ENCODE measurements at places on chromosomes 7 and 10.

DNA sequence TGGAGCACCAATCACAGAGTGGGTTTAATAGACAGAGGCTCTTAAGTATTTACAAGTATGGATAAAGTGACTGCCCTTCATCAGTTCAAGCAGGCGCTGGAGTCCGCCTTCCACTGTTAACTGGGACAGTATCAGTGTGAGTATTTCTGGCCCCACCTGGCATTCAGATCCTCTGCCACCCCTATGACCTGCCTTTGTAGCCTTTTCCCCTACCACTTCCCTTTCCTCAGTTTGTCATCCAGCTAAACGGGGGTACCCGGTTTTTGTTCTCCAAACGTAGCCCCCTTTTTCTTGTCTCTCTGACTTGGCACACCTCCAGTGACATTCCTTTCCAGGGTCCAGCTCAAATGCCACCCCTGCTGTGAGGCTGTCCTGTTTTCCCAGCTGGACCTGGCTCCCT is 134.4 kb downstream of the SNX10 start:
- DNase-seq, result no peak

DNA sequence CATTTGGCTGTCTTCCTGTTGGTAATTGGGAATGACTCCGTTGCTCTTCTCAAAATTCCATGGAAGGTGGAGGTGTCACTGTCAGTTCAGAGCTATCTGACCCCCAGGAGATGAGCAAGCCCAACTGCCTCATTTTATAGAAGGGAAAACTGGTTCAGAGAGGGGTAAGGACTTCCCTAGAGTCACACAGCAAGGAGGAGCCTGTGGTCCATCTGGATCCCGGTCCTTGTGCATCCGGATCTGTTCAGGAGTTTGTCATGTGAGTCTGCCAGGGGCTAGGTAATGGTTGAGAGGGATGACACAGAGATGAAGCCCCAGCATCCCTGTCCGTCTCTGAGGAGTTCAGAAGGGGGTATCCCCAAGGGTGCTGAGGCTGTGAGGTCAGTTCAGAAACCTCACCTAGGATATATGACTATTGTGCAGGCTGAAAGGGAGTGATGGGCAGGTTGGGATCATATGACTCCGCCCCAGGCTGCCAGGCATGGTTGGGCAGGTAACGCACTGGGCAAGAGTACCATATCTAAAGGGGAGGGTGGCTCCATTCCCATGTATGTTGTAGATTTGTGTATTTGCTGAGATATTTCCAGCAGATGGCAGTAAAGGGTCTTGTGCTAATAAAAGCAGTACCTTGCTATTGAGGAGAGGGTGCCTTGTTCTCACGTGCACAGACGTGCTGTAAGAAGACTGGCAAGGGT is 16.0 kb upstream of the SLC29A3 start:
- peak; percentile 42 for DNase-seq

- DNase-seq, result no peak
Measured at GRCh38 chr7:44995555-44996493, 4.2 kb upstream of the CCM2 start.

- DNase-seq, result no peak
Measured at GRCh38 chr10:73931767-73932619, 21.1 kb downstream of the PLAU start.

GRCh38 chr10:122112625-122113160 is 123.7 kb downstream of the TACC2 start:
- peak; percentile 96 for DNase-seq

DNA sequence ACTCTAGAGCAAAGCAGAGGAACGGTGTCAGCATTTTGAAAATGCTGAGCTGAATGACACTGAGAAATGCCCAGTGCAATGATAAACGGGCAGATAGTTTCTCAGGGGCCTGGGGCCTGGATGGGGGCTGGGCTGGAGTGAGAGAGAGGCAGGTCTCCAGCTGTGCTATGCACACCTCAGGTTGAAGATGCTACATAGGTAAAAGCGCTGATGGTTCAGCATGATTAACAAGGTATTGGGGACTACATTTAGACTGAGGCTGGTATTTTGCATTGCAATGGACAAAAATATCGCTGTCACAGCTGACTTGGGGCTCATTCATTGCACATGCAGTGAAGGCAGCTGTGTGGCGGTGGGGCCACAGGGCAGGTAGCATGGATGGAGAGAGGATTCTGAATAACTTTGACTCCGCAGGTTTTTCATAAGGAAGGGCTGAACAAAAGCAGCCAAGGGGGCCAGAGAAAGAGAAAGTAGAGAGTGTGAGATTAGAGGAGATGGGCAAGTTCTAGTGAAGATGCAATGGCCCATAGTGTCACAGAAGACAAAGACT is 290.8 kb upstream of the ZNF32 start:
- DNase-seq, result no peak

DNA sequence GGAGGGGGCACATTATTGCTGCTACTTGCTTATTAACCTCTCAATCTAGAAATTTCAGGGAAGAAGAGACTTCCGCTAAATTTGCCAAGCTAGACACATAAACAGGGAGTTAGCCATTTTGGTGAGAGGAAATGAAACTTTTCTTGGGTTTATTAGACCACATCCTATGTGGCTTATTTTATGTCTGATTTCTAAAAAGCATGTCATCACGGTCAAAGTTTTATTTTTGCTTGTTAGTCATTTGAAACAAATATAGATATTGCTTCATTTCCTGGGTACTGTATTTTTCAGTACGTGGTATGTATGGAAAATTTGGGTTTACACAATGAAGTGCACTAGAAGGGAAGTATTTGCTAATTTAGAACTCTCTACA is 144.1 kb downstream of the TCF7L2 start:
- peak; percentile 78 for DNase-seq

GRCh38 chr7:74199551-74200355 is 10.1 kb upstream of the LAT2 start:
- DNase-seq, result peak; percentile 33

- DNase-seq, result no peak
Measured at GRCh38 chr7:159112136-159113011, 32.3 kb downstream of the VIPR2 start.

DNA sequence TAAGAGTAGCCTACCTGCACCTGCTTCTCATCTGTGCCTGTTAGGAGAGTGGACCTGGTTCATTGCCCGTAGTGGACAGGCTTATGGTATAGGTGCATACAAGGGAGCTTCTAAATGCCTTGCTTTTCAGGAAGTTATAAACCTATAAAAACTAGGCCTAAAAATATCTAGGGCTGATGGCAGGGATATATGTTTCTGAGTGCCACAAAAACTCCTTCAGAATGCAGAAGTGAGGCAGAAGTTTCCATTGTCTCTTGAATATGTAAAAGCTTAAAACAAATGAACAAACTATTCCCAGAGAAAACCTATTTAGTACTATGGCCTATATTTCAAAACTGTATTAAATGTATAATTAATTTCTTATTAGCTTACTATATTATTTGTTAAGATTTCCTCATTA is 91.8 kb downstream of the RNLS start:
- no peak for DNase-seq

GRCh38 chr7:153406486-153406872 is 645.7 kb upstream of the DPP6 start:
- DNase-seq, result no peak

GRCh38 chr7:154744256-154744860 is 258.6 kb downstream of the PAXIP1 start:
- DNase-seq, result no peak

DNA sequence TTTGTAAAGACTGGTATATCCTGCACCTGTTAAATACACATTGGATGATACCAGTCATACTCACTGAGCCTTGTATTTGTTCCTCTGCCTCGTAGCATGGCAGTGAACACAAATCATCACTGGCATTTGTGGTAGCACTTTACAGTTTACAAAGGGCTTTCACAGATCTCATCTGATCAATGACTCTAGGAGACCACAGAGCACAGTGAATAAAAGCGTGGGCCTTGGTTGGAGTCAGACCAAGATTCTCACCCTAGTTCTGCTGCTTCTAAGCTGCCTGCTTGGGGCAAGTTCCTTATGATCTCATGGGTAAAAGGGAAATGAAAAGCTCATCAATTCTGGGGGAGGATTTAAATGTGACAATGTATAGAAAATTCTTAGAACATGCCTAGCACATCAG is 129.9 kb upstream of the AGK start:
- no peak for DNase-seq

- peak; percentile 20 for DNase-seq
Measured at GRCh38 chr7:47128700-47129099, 453.2 kb downstream of the TNS3 start.

DNA sequence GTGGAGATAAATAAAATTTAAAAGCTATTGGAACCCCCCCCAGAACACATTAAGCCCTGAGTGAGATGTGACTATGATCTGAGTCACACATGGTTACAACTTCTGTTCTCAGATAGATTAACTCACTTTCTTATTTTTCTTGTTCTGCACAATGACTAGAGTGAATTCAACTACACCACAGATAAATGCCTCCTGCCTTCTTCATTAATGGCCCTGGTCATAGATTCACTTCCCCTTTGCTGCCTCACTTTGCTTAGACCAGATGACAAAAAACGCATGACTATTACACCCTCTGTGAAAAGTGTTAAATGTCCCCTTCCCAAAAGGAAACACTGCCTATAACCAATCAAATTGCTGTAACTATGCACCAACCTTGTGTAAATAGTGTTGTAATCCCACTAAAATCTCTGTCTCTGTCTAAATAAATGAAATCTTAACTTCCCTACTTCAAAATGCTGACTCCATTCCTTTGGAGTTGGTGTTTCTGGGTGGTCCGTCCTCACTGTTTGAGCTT is 49.4 kb downstream of the AKR1D1 start:
- DNase-seq, result peak; percentile 63

DNA sequence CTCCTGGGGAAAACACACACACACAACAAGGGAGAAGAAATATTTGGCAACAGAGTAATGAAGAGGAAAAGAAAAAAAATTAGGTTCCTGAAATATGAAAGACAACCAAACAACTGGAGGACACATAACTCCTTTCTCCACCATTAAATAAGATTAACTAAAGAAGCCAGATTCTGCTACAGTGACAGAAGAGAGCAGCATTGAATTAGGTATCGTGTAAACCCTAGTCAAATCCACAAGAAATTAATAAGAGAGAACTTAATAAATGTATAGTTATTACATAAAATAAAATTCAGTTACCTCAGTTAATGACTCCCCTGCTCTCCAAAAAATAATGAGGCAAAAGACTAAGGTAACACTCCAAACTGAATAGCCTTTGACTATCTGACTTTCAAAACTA is 306.7 kb downstream of the CRPPA start:
- peak; percentile 63 for DNase-seq

- DNase-seq, result no peak
Measured at GRCh38 chr10:124698545-124699469, 45.4 kb downstream of the FAM53B start.

DNA sequence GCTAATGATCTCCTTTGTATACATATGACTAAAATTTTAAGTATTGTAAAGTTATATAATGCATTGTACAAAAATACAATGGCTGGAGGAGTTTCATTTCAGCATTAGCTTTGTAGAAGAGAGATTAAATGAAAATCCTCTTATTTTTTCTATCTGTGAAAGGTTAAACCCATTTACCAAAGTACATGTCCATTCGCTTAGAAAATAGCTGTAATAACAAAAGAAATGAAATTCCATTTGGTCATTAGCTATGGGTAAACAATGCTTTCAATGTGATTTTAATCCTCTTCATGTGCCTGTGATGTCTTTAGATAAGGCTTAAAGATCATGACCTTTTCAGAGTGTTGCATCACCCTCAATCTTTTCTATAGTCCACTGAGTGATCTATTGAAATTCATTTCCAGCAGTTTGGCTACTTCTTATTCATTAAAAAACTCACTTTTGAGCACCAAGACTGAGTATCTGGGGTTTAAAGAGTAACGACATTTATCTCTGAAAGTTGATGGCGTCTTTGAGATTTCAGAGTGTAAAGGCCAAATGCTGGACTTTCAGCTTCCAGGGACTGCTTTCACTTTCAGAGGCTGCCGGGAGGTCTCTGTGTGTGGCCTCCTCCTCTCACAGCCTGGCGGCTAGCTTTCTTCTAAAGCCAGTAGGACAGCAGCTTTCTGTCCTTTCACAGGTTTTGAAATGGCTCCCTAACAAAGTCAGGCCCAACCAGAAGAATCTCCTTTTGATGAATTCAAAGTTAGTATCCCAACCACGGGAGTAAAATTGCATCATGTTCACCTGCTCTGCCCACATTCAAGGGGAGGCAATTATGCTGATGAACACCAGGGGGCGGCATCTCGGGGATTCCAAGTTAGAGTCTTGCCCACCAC is 701.4 kb upstream of the COBL start:
- no peak for DNase-seq

DNA sequence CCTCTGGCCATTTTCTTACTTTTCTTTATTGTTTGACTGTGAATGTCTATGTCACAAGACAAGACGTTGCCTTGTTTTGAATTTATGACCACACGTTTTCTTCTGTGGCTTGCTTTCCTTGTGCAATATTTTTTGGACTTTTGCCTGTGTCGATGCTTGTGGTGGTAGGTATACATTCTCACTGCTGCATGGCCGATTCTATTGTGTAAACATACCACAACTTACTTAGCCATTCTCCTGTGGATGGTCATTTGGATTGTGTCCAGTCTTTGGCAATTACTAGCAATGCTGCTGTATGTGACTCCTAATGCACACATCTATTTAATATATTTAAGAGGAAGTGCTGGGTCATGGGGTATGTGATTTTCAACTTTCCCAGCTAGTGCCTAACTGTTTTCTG is 18.0 kb upstream of the DLG5 start:
- peak; percentile 87 for DNase-seq

GRCh38 chr10:60767424-60767823 is 10.9 kb upstream of the CDK1 start:
- DNase-seq, result no peak

- DNase-seq, result no peak
Measured at GRCh38 chr10:71684356-71685173, 35.0 kb downstream of the C10orf105 start.

- DNase-seq, result no peak
Measured at GRCh38 chr10:110818311-110819256, 53.1 kb upstream of the PDCD4 start.

GRCh38 chr7:73769481-73770001 is 529 bp downstream of the CLDN3 start:
- no peak for DNase-seq

DNA sequence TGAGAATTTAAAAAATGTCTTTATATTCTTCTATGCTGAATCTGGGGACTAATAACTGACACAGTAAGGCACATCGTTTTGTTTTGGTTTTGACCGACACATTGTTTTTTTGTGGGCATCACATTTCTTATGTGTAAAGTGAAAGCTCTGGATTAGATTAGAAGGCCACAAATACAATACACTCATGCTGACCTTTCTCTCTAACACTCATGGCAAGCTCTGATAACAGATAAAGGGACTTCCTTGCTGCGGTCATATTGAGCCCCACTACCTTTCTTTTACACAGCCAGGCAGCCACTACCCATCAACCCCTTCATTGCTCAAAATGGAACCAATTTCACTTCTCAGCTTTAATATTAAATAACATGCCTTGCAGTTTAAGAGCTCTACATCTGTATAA is 26.0 kb downstream of the PPP1R3A start:
- DNase-seq, result no peak

- no peak for DNase-seq
Measured at GRCh38 chr10:101305320-101306241, 48.4 kb upstream of the BTRC start.

Measured in HCEC 1CT (cell line).